ENCODE measurements at places on chromosomes 4 and X.
A peak's percentile ranks its signal among the peaks of the same experiment; 100 is the strongest.

DNA sequence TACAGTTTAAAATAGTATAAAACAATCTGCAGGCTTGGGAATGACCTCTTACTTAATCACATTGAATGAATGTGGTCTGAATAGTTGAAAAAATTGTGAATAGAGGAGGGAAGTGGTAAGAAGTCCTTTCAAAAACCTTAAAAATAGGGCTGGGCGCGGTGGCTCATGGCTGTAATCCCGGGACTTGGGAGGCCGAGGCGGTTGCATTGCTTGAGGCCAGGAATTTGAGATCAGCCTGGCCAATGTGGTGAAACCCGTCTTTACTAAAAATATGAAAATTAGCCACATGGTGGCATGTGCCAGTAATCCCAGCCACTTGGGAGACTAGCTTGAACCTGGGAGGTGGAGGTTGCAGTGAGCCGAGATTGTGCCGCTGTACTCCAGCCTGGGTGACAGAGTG, 36.5 kb downstream of the HERC3 start:
- DNase-seq = no peak

- no peak for DNase-seq
Measured at GRCh38 chr4:108512615-108513505, 107.5 kb upstream of the RPL34 start.

DNA sequence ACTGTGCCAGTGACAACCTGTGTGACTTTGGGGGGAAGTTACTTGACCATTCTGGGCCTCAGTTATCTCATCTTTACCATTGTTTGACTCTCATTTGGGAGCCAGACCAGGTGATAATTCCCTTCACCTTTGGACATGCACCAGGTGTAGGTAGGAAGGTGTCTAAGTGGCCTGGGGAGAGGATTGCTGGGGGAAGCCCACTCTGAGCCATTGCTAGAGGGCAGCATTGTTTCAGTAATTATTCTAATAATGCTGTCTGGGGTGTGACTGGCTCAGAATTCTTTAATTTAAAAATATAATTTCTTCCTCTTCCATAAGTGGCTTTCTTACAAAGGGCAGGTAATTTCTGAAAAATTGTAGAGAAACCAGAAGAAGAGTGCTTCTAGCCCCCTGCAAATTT, 104.3 kb downstream of the RTL9 start:
- DNase-seq = no peak

DNA sequence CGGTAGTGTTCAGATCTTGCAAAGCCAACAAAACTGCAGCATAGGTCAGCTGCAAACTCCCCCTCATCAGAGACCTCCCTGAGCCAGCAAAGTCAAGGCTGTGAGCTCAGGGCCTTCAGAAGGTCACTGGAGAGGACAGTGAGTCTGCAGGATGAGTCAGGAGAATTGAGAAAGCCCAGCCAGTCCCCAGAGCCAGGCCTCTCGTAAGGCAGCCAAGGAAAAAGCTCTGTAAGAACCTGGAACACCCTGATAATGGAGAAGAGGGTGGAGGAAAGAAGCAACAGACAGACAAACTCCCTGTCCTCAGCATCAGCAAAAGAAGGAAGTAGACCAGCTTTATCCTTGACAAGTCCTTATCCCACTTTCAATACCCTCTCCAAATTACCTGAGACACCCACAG, 33.0 kb downstream of the GRIA3 start:
- no peak for DNase-seq

- DNase-seq = no peak
Measured at GRCh38 chr4:141933978-141934377, 297.6 kb downstream of the IL15 start.

DNA sequence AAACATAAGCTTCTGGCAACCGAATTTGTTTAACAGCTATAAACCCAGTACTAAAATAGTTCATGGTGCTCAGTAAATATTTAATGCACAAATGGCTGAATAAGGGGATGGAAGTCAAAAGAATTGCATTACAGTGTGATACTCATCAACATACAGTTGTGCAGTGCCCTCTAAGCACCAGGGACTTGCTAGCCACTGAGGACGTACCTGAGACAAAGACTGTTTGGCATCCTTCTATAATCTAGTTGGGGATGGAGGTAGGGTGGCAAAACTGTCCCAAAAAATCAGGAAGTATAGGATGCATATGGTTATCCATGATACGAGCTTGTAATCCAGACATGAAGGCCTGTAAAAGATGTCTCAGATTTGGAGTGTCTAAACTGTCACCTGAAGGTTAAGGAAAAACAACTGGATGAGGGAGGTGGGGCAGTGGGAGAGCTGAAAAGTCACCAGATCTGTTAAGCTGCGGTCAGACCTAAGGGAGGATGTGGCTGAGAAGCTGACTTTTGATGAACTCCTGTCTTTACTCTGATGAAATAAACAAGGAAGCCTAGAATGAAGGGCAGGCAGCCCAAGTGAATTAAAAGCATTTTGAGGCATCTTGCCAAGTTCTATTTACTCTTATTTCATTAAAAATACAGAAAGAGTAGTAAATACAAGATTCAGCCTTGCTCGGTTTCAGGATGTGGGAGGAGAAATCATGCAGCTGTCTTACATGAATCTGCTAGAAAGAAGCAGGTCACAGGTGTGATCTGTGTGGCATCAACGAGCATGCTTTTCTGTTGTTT, 12.0 kb upstream of the CD38 start:
- peak; percentile 40 for DNase-seq

DNA sequence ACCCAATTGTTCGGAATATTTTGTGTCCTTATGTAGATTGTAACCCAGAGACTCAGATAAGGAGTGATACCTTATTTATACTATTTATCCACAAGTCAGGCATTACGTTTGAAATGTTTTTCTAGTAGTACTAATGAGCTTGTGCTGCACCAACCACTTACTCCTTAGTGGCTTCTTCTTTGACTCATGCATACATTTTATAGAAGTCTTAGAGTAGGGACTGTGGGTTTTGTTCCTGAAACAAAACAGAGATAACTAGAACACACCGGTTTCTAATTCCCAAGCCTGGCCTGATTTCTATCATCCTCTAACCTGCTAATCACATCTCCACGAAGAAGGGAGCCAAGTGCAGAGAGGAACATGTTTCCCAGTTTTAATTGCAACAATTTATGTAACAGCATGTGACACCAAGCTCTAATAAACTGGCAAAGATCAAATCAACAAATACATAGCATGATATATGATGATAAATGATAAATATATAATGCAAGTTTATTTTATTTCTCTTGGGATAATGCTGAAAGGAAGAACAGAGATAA, 32.3 kb downstream of the MGARP start:
- DNase-seq = no peak

DNA sequence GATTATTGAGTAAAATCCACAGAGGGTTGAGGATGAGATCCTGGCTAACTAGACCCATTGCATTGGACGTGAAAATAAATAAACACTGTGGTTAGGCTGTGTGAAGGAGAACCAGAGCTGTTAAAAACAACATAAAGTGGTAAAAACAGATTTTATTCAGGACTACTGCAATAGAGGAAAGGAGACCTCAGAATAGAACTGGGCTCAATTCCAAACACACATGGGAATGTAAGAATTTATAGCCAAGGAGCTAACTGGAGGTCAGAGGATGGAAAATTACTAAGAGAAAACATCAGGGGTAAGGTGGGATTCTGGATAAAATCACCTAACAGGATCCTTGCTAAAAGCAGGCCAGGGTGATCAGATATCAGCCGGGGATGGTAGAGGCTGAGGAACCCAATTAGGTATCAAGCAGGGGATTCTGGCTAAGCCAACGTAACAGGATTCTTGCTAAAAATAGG, 112.4 kb downstream of the RNF150 start:
- no peak for DNase-seq

DNA sequence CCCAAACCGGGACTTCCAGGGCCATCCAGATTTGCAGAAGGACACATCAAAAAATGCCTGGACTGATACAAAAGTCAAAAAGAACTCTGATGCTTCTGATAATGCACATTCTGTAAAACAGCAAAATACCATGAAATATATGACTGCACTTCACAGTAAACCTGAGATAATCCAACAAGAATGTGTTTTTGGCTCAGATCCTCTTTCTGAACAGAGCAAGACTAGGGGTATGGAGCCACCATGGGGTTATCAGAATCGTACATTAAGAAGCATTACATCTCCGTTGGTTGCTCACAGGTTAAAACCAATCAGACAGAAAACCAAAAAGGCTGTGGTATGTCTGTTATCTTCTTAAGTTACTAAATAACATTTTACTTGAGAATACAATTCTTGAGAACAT, 9.2 kb downstream of the PLK4 start:
- no peak for DNase-seq

DNA sequence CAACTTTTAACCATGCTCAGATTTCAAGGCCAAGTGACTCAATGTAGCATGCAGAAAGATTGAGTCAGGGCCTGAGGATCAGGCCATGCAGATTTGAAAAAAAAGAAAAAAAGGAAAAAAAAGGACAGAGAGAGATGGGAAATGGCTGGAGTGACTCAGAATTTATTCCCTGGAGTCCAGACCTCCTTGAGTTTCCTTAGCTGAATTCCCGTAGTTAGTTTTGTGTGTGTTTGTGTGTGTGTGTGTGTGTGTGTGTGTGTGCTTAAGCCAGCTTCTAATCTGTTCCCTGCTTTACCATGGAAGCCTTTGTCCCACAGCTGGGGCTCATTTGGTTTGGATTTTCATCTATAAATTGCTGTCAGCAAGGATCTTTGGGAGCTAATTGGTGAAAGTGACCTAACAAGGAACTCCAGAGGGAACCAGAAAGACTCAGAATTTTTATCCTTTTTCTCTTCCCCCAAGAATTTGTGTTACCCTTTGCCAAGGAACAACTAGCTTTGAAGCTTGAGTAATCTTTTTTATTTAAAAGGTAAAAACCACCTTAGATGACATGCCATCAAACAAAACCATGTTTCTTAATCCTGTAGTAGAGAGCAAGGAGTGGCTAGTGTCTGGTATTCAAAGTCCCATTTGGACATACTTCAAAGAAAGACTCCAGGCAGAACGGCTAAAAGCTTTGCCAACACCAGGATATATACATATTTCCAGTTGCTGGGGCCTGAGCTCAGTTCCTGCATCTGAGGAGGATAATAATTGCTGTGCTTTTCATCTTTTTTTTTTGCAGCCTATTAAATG, 109.0 kb upstream of the DDIT4L start:
- no peak for DNase-seq

- peak; percentile 63 for DNase-seq
Measured at GRCh38 chr4:101346351-101347266, 717 bp downstream of the PPP3CA start.

DNA sequence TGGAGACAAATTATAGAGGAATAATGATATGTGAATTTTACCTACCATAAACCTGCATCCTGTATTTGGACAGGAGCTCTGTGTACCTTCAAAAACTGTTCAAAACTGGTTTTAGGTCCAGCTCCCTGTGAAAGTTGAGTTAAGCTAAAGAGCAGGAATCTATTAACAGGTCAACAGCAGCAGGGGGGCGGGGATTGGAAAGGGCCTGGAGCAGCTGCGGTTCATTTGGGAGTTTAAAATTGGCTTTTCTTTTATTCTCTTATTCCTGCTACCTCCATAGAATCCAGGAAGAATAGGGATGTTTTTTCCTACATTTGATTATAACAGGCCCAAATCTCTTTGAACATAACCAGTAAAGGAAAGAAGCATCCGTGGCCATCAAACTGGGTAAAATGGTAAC, 23.8 kb downstream of the SHROOM3 start:
- no peak for DNase-seq

- DNase-seq = no peak
Measured at GRCh38 chr4:4791299-4792111, 68.0 kb upstream of the MSX1 start.

DNA sequence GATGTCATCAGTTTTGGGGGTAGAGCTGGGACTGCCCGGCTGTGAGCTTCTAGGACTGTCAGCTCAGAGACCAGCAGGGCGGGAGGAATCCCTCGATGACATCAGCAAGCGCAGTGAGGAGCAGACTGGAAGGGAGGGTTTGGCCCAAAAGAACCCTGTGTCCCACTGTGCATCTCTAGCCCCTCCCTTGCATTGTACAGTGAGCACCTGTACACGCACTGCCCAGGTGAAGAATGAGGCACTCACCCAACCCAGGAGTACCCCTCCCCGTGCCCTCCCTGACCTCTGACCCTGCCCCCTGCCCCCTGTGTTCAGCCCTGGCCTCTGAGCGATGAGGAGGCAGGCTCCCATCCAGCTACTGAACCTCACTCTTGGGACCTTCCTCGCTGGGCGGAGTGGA, 92.9 kb downstream of the HMX1 start:
- no peak for DNase-seq
